Activated T-helper 2 cell treated with anti-CD3 and anti-CD28 coated beads, Interferon-gamma antibody, Interleukin-2, Interleukin-4, amounts not matched to agents 10 μg/mL and 5 μg/mL and 100 μg/mL, durations not matched to agents 14 hours and 24 hours and 36 hours (primary cell): ENCODE measurements at places on chromosomes 1 and 21. TPM values are rescaled to one million over a fixed set of nuclear protein-coding genes. Genes with fewer than 3 reads are reported as not detected.

The BNIPL gene
- total RNA-seq = 1.5 TPM in 2 replicates

DNA sequence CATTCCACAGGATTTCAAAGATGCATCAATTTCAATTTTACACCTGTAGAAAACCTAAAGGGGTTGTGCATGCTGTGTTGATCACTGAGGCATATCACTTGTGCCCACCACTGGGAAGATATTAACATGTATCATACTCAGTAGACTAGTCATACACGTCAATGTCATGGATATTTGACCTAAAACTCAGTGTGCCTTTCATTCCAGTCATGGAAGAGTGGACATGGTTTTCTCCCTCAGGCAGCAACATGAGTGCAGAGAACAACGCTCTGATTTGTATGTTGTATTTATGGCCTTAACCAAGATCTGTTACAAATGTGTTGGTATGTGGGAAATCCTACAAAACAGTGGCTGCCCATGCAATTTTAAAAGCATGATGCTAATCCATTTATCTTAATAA, 6.1 kb upstream of the C1orf53 start:
- no peak for DNase-seq

DNA sequence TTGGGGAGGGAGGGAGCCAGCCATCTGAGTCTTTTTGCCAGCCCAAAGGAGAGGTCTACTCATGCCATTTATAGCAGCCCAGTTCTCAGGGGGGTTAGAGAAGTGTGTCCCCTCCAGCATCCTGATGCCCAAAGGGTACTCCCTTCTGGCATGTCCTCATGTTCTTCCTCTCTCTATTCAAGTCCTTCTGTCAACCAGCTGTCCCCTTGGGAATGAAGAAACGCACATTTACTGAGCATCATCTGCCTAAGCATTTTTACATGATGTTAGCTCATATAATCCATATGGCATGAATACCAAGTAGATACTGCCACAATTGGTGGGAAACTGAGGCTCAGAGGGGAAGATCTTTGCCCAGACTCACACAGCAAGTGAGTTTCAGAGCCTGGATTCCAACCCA, 14.8 kb upstream of the TACSTD2 start:
- no peak for DNase-seq

DNA sequence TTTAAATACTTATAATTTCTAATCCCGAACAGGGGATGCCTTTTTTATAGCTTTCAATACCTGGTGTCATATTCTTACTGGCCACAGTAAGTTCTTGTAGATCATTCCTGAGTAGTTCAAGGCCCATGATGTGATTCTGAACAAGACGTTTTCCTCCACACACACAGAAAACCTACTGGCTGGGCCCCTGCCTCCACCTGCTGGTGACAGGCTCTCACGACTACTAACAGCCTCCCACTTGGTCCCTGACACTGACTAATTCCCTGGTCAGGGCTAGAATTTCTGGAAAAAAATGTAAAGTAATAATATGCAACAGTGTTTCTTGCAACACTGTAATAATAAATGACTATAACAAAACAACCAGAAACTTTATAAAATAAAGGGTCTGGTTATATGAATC, 50.4 kb upstream of the RIPK4 start:
- no peak for DNase-seq

The ADAMTS1 gene
- 2.4 and 2.9 TPM in 2 replicates for total RNA-seq

DNA sequence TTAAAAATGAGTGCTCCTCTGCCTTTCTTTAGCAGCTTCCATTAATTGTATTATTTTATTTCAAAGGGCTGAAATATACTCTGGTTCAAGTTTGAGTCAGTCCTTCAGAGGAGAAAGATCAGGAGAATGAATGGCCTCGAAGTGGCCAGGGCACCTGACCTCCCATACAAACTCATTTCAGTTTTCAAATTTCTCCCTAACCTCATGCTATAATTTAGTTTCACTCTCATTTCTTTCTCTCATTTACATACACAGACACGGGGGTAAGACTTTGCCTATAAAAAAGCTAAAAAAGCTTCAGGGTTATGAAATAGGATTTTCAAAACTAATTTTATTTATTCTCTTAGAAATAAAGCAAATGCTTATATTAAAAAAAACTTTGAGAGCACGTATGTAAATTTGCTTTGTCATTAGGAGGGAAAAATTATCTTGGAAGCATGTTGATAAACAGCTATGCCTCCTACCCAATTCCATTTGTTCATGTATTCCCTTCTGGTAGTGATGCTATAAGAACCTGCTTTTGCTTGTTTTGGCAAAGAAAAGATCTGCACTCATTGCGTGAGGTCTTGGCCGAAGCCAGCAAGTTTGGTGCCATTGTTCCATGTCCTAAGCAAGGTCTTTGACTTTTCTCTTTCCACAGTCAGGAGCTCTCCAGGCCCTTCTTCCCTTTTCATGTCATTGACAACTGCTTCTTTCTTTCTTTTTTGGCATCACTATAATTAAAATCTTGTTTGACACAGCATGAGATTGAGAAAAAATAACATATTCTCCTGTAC, 80.4 kb upstream of the LRRC53 start:
- no peak for DNase-seq

The CAPN8 gene
- not detected in 2 replicates for total RNA-seq
